ENCODE measurements at places on chromosomes 12 and 14.

- DNase-seq = no peak
These were observed 30.3 kb downstream of the DICER1 start for GRCh38 chr14:95126906-95127530.

- DNase-seq = no peak
These were observed 1940.0 kb upstream of the SEL1L start for GRCh38 chr14:83473416-83474235.

DNA sequence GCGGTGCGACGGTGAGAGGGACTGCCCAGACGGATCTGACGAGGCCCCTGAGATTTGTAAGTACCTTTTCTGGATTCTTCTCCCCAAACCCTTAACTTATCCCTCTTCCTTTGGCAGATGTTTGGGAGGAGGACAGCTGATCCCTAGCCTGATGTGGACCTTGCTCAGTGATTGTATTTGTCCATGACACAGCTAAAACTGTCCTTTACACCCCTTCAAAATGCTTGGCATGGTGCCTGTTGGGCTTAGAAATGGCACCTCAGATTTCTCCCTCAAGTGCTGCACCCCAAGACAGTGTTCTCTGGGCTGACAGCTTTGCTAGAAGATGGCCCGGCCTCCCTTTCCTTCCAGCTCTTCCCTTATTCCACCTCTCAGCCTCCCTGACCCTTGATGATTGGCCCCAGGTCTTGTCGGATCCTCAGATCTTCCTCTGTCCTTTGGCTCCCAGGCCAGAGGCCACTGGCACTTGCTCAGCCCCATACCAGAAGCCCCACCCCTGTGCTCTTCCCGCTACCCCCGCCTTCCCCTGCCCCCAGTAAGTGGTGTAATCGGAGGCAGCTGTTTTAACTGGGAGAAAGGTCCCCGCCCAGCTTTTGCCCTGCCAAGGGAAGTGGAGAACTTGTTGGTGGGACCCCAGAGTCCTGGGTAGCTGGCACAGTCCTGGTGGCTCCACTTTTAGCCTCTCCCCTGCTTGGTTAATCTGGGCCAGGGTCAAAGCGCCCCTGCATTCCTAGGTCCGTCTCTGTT is 8.7 kb downstream of the LRP1-AS start:
- DNase-seq = no peak

- DNase-seq = no peak
These were observed 100.7 kb downstream of the ITPR2 start for GRCh38 chr12:26732005-26732908.

All from activated CD4-positive, CD25-positive, alpha-beta regulatory T cell (primary cell).